ENCODE measurements at places on chromosomes 2 and 18. TPM values are rescaled to one million over a fixed set of nuclear protein-coding genes. Genes with fewer than 3 reads are reported as not detected.

Gene FASTKD1
- total RNA-seq: 3.6 TPM

Gene CYTIP
- total RNA-seq: not detected

Gene FSHR
- total RNA-seq: not detected

Gene ALK
- total RNA-seq: 0.34 TPM

Gene FTCDNL1
- total RNA-seq: 1.8 TPM

Gene FAM237A
- not detected for total RNA-seq

Gene FBXO41
- total RNA-seq: 4.3 TPM

Gene OR6B3
- total RNA-seq: not detected

Gene ZSWIM2
- total RNA-seq: not detected

Gene OTOS
- not detected for total RNA-seq

Gene RASGRP3
- 0.45 TPM for total RNA-seq

Gene AKAIN1
- not detected for total RNA-seq

Gene CNDP1
- not detected for total RNA-seq

Gene NETO1
- 2.1 TPM for total RNA-seq

Gene STPG4
- 0.15 TPM for total RNA-seq
